ENCODE measurements at places on chromosomes 5 and 9.

GRCh38 chr9:89427621-89428221, 70.2 kb downstream of the SEMA4D start:
- no peak for DNase-seq

- no peak for DNase-seq
These were observed 23.7 kb upstream of the MROH2B start for GRCh38 chr5:41094871-41095270.

GRCh38 chr9:76562511-76562911, 103.5 kb downstream of the GCNT1 start:
- no peak for DNase-seq

DNA sequence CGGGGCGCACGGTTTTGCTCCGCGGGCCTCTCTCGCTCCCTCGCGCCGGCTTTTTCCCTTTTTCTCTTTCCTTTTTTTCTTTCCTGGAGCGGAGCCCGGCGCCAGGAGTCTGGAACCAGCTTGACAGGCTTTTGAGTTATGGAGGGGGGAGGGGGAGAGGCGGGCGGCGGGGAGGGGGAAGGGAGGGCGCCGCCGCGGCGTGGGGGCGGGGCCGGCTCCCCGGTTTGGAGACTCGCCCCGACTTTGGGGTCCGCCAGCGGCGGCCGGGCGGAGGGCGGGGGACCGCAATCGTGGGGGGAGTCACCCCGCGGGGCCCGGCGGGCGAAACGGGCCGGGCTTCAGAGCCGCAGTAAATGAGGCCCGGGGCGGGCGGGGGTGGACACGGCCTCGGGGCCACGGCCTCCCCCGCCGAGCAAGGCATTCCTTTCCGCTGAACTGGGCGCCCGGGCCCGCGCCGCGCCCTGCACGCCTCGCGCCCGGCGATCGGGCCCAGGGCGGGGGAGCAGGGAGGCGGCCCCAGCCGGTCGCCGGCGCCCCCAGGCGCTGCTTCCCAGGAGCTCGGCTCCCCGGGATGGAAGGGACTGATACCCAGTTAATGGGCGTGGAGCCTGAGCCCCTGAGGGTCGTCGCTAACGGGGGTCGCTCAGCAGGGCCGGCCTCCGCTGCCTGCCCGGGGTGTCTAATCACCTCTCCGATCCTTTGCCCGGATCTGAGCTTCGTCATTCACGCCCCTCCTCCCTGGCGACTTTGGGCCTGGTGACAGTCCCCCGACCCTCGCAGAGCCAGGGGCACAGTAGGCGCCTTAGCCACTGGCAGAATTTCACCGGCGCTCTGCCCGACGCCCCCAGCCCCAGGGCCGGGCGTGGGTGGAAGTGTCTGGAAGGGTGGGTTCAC, 138.1 kb downstream of the C9orf50 start:
- DNase-seq = peak; percentile 87

DNA sequence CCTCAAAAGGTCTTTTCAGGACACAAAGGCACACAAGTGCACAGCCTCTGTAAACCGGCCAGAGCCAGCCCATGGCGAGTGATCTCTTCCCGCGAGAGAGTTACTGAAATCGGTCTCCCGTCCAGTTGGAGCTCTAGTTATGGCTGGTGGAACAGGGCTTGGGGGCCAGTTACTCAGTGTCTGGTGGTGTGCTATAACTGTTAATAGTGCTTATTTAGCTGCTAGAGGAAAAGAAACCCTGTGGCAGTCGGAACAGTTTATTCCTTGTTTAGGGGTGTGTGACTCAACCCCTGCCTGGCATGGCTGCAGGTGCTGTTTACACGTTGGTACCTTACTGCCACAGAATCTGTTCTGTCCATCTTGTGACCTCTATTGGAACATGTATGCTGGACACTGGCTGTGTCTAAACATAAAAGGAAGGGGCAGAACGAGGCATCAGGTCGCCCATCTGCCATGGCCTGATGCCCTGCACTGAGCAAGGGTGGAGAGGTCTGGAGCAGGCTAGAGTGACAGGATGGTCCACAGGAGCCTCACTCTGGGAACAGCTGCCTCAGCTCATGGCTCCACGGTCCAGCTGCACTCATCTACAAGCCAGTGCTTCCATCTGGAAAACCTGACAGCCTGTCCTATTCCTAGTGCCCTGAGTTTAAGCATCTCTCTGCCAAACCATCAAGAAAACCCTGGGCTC, 49.6 kb upstream of the SIMC1 start:
- no peak for DNase-seq
